Stomach (tissue), 19 donors: ENCODE measurements at places on chromosomes 3 and 15.
A peak's percentile ranks its signal among the peaks of the same experiment; 100 is the strongest.

- peak; percentile 40 for DNase-seq
Measured at GRCh38 chr3:24086617-24087404, 141.7 kb downstream of the NR1D2 start.

DNA sequence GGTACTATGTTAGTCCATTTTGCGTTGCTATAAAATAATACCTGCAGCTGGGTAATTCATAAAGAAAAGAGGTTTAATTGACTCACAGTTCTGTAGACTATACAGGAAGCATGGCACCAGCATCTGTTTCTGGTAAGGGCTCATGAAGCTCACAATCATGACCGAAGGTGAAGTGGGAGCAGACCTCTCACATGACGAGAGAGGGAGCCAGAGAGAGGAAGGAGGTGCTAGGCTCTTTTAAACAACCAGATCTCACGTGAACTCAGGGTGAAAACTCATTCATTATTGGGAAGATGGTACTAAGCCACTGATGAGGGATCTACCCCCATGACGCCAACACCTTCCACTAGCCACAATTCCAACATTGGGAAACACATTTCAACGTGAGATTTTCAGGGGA lies 301.7 kb upstream of the MDFIC2 start:
- no peak for DNase-seq

DNA sequence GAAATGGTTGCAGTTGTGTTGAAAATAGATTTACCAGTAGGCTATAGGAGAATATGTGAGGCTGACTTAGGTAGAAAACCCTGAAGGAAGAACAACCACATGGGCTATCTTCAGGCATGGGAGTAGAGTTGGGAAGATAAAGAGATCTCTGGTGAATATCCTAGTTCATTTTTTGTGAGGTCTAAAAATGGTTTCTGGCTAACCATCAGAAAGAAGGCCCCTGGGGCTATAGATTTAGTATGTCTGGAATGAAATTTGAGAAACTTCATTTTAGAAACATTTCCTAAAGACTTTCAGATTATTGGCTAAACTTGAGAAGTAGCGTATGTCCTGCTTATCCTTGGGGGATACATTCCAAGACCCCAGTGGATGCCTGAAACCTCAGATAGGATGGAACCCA lies 148.2 kb downstream of the NAALADL2 start:
- no peak for DNase-seq

DNA sequence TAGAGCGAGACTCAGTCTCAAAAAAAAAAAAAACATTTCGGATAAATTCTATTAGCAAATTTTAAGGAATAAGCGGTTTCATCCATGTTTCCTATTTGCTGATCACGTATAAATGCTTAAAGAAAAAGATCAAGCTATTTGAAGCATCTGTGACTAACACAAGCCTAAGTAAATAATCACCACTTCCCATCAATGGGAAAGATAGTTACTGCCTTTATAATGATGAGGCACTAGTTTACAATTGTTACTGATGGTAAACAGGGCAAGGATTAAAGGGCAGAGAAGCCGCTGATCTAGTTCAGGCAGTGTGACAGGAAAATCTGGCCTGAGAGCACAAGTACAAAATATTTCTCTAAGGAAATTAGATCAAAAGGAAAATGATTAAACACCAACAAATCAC lies 13.7 kb downstream of the CLPX start:
- DNase-seq, result no peak
